CD14-positive monocyte (primary cell): ENCODE measurements at places on chromosomes 1 and 21.
A peak's percentile ranks its signal among the peaks of the same experiment; 100 is the strongest.

GRCh38 chr1:206581571-206581981, 30.7 kb downstream of the EIF2D start:
- DNase-seq, result peak; percentile 95

DNA sequence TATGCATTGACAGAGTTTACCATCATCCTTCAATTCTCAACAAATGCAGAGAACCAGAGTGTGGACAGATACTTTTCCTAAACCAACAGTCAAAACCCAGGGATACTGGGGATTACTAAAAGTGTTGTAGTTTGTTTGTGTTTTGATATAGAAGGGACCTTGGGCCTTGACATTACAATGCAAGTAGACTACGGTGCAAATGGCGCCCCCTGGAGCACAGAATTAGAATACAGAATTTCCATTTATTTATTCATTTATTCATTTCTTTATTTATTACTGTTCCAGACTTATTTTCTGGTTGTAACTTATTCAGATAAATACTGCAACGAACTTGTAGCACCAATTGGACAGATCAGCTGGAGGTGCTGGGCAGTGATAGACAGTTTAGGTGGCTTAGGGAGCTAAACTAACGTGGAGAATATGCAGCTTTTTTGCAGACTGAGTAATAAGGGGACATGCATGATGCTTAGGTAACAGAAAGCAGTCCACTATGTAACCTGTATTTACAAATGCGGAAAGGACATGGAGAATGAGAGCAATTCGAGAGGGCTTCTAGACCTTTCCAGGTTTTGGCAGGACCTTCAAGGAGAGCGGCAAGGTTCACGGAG, 42.6 kb downstream of the KIRREL1 start:
- DNase-seq, result peak; percentile 13

DNA sequence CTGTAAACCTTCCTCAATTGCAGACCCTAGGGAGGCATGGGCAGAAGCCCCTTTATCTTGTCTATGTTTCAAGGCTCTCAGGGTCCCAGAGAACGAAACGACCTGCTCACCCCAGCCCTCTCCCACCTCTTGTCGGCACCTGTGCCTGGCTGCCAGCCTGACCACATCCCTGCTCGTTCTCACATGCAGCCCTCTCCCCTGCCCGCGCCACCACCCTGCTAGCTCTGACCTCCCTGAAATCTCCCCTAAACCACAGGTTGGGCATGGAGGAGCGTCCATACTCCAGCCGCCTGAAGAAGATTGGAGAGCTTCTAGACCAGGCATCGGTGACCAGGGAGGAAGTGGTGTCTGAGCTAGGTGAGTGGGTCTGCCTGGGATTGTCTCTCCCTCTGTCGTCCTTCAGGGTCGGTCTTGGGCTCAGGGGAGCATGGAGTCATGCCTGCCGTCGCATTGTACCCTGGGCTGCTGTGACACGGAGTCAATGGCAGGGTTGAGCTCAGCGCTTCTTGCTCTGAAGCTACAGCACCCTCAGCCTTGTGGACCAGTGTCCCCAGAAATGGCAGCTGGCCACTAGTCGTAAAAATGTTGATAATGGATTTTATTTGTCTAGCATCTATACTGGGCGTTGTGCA, 3.6 kb downstream of the ADPRS start:
- DNase-seq, result no peak

DNA sequence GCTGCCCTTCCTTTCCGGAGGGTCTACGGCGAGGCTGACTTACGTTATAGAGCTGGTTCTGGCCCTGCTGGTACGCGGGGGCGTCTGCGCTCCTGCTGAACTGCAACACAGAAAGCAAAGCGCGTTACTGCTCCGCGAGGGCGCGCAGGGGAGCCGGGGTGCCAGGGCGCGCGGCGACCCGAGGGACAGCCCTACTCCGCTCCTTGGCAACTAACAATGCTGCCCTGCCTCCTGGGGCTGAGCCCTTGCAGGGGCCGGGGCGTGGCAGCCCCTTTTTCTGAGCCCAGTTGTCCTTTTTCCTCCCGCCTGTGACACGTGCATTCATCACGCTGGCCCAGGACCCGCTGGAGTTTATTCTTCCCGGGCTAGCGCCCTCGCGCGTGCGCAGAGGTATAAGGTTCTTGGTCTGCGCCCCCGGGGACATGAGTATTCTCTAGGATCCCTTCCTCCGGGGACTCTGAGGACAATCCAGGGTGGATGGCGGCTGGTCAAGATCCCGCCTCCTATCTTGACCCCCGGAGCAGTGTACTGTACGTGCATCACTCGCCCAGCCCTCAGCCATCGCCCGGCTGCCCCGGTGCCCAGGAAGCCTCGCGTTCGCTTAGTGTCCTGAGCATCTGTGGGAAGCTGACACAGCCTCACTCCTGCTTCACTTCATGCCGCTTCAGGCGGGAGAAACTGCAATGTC, 78.9 kb downstream of the CD247 start:
- no peak for DNase-seq

DNA sequence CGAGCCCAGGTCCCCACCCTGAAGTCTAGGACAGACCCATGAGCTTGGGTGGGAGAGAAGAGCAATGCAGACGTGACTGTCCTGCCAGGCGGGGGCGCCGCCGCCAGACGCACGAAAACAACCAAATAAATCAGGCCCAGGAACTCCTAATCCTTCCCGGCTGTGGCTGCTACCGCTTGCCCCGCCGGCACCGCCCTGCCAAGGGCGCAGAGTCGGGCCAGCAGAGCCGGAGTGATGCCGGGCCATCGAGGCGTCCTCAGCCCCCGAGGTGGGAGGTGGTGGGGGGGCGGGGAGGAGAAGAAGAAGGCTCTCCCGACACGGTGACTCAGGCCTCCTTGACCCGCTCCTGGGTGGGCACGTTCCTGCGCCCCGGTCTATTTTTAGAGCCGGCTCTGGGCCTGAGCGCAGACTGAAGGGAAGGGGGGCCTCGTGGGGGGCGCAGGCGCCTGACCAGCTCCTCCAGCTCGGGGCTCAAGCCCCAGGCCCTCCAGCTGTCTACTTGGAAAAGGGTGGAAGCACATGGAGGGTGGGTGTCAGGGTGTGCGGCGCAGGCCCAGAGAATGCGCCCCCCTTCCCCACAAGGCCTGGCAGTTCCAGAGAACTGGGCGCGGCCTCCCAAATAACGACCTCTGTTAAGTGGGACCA, 10.7 kb upstream of the COL16A1 start:
- DNase-seq, result no peak

- no peak for DNase-seq
These were observed 141.3 kb downstream of the TNR start for GRCh38 chr1:175602026-175602585.

GRCh38 chr1:230458509-230458908, 32.4 kb upstream of the PGBD5 start:
- peak; percentile 62 for DNase-seq

DNA sequence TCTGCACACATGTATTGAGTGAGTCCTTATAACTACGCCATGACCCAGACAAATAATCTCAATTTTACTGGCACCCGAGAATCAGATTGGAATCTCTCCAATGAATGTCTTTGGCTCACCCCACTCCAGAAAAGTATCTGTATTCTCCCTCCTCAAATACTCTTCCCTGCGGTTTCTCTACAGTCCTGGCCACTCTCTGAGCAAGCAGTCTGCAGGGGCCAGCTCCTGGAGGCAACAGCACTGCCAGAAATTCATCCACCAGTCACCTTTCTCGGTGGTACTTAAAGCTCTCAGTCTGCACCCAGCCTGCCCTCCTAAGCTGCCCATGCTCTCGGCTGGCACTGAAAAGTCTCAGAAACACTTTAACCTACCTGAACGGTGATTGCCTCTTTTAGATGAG, 16.1 kb upstream of the LYST start:
- DNase-seq, result no peak

GRCh38 chr1:27368869-27369582, 2.3 kb upstream of the MAP3K6 start:
- DNase-seq, result no peak

GRCh38 chr1:34983700-34984355, 1.3 kb downstream of the TMEM35B start:
- DNase-seq, result no peak

- no peak for DNase-seq
These were observed 35.1 kb downstream of the LRRC42 start for GRCh38 chr1:53981220-53981619.

GRCh38 chr1:68346188-68346808, 103.5 kb downstream of the RPE65 start:
- DNase-seq, result no peak

DNA sequence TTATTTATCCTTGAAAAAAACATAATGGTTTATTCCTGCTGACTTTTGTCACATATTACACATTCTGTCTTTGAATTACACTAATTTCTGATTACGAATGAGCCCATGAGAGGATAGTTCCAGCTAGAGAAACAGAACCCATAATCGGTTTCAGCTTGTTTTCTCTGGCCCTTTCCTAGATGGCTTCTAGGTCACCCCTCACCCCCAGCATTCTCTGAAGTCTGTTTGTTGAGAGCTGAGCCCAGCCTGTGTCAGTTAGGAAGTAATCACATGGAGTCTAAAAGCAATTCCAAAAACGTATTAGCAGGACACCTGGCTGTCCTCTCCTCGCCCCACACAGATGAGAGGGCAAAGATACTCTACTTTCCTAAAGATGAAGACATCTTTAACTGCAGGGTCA, 48.9 kb downstream of the KIAA1614 start:
- DNase-seq, result no peak

DNA sequence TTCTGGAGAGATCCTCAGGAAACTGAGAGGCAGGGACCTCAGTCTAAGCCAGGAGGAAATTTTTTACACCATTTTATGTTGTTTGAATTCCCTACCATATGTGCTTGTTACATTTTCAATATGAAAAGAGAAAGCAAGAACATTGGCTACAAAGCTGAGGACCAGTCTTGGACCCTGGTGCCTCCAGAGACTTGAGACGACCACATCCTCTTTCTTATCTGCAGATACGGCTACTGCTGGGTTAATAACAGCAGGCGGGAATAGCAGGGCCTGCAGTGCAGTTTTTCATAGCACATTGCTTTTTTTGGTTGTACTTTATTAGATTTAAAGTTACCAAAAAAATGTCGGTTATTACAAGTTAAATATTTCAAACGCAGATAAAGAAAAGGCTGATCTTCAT, 3.9 kb downstream of the KDM4A start:
- DNase-seq, result no peak

DNA sequence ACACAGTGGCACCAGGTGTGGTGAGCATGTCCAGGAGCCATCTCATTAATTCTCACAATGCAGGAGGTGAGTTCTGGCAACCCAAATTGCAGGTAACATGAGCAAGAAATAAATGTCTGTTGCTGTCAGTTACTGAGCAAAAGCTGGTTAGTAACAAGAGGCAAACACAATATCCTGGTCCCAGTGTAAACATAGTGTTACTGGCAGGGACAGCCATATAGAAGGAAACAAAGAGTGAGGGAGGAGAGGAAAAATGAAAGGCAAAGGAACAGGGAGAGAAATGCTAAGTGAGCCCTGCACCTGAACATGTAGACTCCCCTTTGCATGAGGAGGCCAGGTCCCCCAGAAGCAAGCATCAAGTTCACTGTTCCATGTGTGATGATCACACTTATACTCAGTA, 203.6 kb downstream of the TRABD2B start:
- no peak for DNase-seq

DNA sequence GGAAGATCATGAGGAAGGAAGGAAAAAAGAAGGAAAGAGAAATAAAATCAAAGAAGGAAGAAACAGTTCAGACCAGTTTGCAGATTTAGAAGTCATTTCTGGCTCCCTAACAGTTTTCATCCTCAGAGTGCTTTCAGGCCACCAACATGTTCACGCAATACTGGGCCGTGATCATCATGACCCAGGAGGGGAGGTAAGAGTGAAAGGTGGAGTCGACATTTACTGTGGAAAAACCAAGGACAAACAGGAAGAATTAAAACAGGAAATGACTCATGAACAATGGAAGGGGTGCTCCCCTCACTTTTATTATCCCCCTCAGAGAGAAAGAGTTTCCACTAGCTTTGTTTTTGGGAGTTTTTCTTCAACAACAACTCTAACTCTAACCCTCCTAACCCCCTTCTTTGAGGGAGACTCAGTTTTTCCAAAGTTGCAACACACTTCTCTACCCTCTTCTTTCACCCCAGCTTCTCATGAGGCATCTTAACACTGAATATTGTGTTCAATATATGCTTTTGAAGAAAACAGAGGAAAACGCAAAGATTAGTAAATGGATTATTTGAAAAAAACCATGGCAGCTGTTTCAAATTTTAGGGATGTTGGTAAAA, 60.4 kb downstream of the VANGL2 start:
- no peak for DNase-seq

- no peak for DNase-seq
These were observed 1.7 kb downstream of the SDC3 start for GRCh38 chr1:30906631-30907441.

- DNase-seq, result peak; percentile 99
These were observed 1.7 kb downstream of the IRF2BP2 start for GRCh38 chr1:234608025-234608910.

GRCh38 chr1:150061632-150062101, 5.9 kb upstream of the VPS45 start:
- no peak for DNase-seq

DNA sequence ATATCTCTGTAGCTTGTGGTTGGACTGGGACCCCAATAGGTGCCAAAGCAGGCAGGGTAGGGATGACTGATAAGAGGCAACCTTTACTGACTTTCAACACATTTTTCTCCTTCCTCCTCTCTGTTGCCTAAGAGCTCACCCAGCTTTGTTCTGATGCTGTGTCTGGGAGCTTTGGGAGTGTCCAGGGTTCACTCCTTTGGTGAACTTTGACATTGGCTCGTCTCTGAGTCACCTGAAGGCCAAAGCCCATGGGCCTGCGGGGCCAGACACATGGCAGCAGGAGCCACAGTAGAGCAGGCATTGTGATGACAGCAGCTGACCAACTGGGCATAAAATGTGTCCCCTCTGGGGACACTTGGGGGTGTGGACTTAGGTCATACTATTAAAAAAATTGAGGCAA, 99.5 kb upstream of the ZNF644 start:
- no peak for DNase-seq

GRCh38 chr1:235011599-235012435, 116.8 kb downstream of the TOMM20 start:
- peak; percentile 98 for DNase-seq

GRCh38 chr1:110749960-110750359, 75.2 kb upstream of the KCNA3 start:
- no peak for DNase-seq

DNA sequence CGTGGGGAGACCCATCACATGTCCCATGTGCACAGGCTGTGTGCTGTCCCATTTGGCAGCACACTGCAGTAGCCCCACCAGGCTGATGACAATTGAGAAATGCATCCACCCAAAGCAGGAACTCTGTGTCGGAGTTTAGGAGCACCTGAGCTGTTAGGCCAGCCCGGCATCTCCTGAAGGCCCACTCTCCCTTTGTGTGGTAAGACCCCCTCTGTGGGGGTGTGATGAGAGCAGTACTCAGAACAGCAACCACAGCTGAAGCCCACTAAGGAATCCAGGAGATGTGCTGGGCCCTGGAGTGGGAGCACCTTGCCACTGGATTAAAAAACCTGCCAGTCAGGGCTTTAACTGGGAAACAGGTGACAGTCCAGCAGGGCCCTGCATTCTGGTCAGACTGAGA, 37.2 kb downstream of the FCRL5 start:
- DNase-seq, result no peak

GRCh38 chr1:18373882-18374493, 106.7 kb upstream of the KLHDC7A start:
- no peak for DNase-seq
